ENCODE measurements at places on chromosomes 6 and 20.

GRCh38 chr20:62653951-62654685, 11.8 kb downstream of the SLCO4A1 start:
- peak; percentile 12 for DNase-seq

- no peak for DNase-seq
These were observed 14.4 kb downstream of the REPS1 start for GRCh38 chr6:138973466-138974153.

GRCh38 chr6:133555685-133556084, 314.5 kb downstream of the EYA4 start:
- DNase-seq = no peak

DNA sequence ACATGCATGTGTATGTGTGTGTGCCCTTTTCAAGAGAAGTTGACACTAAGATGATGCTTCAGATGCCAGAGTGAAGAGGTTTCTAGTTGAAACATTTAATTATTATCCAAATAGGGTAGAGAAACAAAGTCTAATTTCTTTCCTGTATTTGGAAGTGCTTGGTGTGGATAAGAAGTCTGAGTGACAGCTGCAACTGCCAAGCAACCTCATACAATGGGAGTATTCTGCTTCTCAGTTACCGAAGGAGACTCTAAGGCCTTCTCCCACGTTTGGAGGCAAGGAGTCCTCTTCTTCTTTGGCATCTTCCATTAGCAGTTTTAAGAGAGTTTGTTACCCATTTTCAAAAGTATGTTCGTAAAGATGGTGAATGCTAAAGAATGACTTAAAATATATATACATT, 82.4 kb downstream of the HDGFL1 start:
- no peak for DNase-seq

DNA sequence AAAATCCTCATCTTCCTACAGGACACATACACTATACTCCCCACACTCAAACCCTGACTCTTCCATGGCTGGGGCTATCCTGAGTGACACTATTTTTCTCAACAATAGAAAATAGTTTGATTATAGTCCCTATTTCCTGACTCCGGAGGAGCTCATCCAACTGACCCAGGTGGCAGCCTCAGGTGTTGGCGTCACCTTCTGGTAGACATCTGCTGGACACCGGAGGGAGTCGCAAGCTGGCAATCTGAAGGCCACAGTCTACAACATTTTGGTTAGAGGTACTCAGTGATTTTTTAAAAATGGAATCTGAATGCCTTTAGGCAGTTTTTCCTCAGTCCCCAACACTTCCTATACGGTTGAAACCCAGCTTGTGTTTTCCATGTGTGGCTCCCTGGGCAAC, 32.2 kb upstream of the OCSTAMP start:
- no peak for DNase-seq

GRCh38 chr20:8449123-8449522, 317.1 kb downstream of the PLCB1 start:
- DNase-seq = no peak

GRCh38 chr6:135759831-135760230, 91.7 kb upstream of the PDE7B start:
- no peak for DNase-seq

- no peak for DNase-seq
These were observed 239.9 kb upstream of the CEP162 start for GRCh38 chr6:84467296-84467695.

DNA sequence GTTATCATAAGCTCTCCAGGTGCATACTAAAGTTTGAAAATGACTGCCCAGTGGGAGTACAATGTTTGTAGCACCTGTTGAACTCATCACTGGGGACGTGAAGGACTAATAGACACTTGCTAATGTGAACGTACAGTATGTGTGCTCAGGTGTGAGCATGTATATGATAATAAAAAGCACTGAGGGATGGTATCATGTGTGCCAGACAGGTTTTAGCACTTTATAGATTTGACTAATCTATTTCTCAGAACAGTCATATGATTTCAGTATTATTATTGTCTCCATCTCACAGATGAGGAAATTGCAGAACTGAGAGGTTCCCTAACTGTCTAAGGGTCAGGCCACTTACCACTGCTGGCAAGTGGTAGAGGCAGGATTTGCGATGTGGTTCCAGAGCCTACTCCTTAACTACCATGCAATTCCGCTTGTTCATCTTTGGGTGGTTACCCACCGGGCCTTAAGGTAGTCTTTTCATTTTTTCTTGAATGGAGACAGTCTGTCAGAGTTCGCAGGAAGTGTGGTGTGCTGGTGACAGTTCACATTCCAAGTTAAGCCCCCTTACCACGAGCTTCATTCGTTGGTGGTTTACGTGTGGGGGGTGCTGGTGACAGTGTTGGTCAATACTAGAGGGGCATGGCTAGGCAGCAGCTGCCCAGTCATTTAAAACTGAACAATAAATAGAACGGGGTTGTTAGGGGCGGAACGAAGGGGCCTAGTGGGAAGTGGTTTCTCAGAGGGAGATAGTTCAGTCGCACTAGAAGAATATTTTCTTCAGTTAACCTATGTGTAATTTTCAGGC, 46.8 kb downstream of the RREB1 start:
- no peak for DNase-seq

GRCh38 chr6:144411531-144412165, 126.5 kb downstream of the UTRN start:
- DNase-seq = no peak

DNA sequence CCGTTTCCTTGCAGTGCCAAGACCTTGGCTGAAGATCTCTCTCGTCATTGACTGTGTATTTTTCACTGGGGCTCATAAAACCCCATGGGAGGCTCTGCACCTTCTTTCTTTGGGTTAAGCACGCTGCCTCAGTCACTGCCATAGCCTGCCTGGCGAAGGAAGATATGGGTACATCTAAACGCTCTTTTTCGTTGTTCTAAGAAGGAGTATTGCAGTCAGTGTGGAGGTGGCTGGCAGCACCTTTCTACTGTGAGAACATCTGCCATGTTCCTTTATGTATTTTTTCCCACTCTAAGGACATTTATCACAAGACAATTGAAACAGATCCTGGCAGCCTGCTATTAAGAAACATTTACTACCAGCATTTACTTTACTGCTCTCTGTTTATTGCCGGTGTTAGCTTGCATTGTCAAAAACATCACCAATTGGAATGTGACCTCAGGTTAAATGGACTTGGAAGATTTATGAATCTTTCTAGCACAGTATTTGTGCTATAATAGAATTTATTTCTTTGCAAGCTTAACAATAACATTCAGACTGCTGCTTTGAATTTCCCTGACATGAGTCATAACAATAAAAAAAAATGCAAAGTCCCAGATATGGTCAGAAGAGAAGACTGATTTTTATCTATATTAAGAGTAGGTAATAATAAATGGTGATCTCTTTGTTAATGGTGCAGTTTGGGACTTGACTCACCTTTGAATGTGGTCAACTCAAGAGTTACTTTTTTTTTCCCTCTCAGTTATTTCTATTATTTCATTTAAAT, 62.2 kb upstream of the CLDN20 start:
- DNase-seq = no peak

- DNase-seq = no peak
These were observed at the start of gene TRIM15 for GRCh38 chr6:30163090-30163917. Gene TRIM15, plus strand, starts transcription at chr6:30163546. Its CDS starts 139 bp downstream, at chr6:30163685.

DNA sequence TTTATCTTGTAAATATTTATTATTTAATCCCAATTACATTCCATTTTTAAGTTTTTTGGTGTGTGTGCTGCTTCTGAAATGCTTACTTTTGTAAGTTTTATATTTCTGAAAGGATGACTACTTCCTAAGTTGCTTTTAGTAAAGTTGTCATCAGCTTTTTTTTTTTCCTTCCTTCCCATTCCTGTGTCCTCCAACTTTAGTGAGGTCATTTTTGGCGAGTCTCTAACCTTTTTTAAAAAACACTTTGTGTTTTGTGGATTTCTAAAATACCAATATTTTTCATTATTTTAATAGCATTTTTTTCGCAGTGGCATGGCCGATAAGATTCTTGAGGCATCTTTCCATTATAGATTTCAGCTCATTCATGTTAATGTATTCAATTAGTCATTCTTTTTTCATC, 30.9 kb downstream of the FIG4 start:
- no peak for DNase-seq

- no peak for DNase-seq
These were observed 18.8 kb downstream of the CFAP61 start for GRCh38 chr20:20070871-20071726.

GRCh38 chr6:20533746-20534294, 437 bp upstream of the CDKAL1 start:
- DNase-seq = no peak

DNA sequence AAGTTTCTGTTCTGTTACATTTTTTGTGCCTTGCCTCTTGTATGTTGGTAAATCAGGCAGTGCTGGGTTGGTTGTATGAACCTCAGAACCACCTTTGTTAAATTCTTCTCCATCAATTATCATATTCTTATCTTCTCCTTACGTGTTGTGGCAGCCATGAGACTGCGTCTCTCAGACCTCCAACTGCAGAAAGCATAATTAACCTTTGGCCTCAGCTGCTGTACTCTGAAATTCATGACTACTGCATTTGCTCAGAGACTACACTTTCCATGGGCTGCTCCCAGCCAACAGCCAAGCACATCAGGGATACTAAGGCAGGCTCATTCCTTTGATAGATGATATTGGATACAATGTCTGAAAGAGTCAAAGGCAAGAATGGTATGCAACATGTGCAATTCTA, 15.1 kb upstream of the SNX3 start:
- no peak for DNase-seq

- no peak for DNase-seq
These were observed 45.0 kb upstream of the RIPOR2 start for GRCh38 chr6:24980507-24981385.

GRCh38 chr6:111894272-111894671, 21.0 kb upstream of the FYN start:
- DNase-seq = no peak

- no peak for DNase-seq
These were observed 71.6 kb downstream of the COL9A1 start for GRCh38 chr6:70231311-70231710.

- DNase-seq = no peak
These were observed 308.9 kb downstream of the HDGFL1 start for GRCh38 chr6:22878324-22878701.

DNA sequence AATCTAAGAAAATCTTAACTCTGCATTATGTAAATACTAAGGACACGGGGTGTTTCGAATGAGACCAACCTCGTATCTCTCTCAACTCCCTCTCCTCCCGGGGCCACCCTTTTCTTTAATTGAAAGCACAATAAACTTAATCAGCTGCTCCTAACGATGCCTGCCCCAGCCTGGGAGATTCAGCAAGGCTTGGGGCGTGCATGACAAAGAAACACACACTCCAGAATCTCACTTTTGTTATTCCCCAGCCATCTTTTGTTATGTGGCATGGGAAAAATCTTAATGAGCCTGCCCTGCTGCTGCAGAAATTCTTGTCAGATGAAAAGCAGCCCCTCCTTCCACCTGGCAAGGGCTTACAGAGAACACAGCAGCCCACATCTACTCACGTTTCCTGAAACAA, 117.4 kb downstream of the TTLL2 start:
- DNase-seq = no peak

GRCh38 chr6:43634702-43635303, 837 bp upstream of the MAD2L1BP start:
- DNase-seq = peak; percentile 99

DNA sequence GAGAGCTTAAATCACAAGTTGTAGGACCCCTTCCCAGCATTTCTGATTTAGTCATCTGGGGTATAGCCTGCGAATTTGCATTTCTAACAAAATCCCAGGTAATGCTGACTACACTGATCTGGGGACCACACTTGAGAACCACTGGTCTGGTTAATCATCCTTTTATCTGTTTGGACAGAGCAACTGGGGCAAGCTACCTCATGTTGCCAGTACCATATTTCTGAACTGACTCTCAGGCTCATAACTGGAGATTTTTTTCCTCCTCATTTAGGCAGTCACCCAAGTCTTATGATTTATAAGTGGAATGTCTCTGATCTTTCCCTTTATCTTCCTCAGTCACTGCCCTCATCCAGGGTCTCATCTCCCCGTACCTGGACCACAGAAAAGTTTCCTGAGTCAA, 12.0 kb upstream of the GTF3C6 start:
- DNase-seq = no peak

- DNase-seq = peak; percentile 72
These were observed 257.4 kb downstream of the PLCB1 start for GRCh38 chr20:8389381-8390036.

GRCh38 chr6:134590449-134590848, 272.5 kb upstream of the SGK1 start:
- no peak for DNase-seq

Measured in NCI-H82 (cell line).